GM10248 (cell line): ENCODE measurements at places on chromosomes 3 and 15.
A peak's percentile ranks its signal among the peaks of the same experiment; 100 is the strongest.

DNA sequence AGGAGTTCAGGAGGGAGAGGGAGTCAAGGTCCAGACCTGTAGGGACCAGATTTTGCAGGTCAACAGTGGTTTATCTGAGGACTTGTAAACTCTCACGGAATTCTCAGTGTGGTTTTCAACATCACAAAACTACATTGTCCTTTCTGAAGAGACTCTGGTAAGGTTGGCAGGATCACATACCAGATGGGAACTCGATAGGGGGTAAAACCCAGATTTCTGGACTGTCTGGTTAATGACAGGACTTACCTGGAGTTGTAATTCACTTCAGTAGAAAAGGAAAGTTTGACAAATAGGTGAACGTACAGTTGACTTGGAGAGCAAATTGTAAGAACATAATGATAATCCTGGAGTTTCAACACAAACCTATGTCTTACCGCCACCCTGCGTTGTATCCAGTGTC, 5.3 kb downstream of the ITPR1 start:
- no peak for DNase-seq

DNA sequence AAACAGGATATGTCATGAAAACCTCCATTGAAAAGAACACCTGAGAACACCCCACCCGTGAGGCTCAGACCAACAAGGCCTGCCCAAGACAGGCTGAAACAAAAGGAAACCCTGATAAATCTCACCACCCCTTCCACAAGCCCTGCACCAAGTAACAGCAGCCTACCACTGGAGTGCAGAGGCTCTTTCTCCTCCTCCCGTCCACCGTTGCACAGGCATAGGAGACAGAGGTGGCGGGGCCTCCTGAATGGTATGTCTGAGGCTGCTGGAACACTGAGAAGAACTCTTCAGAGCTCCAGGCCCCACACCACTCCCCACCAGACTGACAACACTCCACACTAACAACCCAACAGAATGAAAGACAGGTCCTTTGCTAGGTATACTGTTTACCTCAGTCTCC, 21.4 kb downstream of the CHDH start:
- no peak for DNase-seq

GRCh38 chr15:79981831-79982455, 10.9 kb upstream of the BCL2A1 start:
- DNase-seq: peak; percentile 51

- no peak for DNase-seq
Observed at GRCh38 chr15:74208496-74208895, 5.9 kb upstream of the STRA6 start.

DNA sequence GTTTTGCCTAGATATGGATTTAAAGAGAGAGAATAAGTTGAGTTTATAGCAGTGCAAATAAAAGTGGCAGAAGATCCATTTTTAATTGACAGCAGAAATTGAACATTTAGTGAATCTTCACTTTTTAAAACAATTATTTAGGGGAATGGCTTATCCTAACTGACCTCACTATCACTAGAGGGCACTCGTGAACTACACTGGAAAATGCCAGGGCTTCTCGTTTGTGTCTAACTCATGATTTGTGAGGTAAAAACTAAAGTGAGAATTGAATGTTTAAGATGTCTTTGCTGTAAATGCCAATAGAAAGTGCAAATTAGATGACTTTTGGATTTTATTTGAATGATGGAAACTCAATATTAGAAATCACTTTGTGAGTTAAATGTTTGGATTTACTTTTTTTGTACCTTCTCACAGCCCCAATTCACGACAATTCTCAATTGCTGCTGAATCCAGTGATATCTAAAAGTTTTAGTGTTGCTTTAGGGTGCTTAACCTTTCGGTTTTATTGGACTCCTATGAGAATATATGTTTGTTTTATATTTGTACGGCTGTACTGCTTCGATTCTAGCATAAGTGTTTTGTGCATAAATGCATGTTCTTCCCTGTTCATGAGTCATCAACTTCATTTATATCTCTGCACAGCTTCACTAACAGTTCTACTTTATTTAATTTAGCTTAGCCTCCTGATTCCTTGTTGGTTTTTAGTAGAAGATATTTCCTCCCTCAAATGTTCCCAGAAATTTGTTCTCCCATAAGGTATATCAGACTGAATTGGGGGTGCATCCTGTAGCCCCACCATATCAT, 462.1 kb downstream of the MFSD1 start:
- peak; percentile 19 for DNase-seq

- no peak for DNase-seq
Observed at GRCh38 chr15:68618908-68619698, 40.3 kb downstream of the CORO2B start.

DNA sequence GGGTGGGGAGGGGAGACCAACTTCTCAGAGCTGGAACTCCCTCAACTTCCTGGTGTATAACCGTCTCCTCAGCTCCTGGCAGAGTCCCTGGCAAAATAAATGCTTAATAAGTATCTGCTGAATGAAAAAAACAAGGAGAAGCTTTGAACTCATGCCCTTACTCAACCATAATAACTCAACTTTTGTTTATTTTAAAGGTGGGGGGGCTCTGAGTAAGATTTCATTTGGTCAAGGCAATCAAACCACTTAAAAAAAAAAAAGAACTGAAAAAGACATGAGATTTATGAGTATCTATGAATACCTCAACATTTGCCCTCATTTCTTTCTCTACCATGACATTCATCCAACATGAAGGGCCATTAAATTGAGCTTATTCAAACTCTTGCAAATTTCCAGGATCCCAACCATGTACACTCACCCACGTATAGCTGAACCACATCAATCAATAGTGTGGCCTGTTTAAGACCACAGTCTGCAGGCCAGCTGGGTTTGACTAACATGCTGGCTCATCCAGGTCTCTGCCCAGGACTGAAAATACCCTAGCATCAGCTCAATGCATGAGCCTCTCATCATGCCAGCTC, 157.9 kb downstream of the FOXP1 start:
- no peak for DNase-seq

DNA sequence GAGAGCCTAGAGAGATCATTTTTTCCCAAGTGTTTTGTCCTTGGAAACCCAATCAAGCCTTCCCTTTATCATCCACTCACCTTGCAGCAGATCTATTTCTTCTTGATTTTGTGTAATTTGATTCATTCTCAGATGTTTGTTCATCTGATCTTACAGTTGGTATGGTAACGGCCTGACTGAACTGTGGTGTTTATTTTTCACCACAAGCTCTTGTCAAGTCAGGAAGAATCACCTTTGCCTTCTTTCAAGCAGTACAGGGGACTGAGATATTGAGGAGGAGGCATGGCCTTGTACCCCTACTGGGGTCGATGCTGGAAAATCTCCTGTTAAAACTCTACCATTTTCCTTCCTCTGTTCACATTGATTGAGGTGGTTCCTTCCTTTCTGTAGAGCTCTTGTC, 361.4 kb upstream of the CFAP20DC start:
- DNase-seq: no peak

GRCh38 chr3:107969994-107970819, 120.6 kb downstream of the CD47 start:
- no peak for DNase-seq

- DNase-seq: no peak
Observed at GRCh38 chr3:123524981-123525380, 59.9 kb downstream of the HACD2 start.

GRCh38 chr3:12675115-12675810, 11.3 kb upstream of the RAF1 start:
- DNase-seq: no peak

- DNase-seq: no peak
Observed at GRCh38 chr3:52809662-52810377, 15.2 kb downstream of the ITIH3 start.

- peak; percentile 69 for DNase-seq
Observed at GRCh38 chr3:186849374-186849975, 7.0 kb downstream of the ADIPOQ start.

- no peak for DNase-seq
Observed at GRCh38 chr3:150317469-150317868, 90.6 kb upstream of the TSC22D2 start.

DNA sequence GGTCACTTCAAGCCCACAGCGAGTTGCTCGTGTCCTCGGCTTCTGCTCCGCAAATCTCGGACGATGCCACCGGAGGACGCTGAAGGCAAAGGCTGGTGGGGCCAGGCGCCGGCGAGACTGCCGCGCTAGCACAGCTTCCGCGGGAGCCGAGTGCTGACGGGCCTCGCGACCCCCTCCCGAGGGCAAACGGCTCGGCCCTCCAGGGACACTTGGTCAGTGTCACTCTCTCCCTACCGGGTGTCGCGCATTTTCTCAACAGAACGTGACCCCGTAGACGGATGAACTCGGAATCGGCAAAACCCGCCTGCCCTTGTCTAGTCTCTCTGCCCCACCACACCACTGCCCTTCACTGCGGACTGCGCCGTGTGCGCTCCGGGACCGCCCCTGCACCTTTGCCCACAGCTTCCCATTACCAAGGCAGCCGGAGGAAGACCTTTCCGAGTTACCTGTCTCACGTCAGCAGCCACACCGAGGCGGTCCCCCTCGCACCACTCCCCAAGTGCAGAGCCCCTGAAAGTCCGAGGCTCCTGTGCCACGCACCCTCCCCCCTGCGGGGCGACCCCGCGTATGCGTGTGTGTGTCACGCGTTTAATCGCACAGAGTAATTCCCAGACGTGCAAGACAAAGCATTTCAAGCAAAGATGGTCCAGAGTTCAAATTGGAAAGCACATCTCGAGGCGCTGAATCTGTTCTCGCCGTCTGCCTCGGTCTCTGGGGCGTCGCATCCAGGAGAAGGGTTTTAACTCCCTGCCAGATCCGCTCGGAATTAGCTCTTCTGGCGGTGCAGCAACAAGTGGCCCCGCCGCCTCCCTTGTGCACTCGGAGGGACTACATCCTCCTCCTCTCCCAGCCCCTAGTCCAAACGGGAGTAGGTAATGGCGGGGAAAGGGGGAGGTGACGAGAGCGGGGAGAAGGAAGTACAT, 245.0 kb upstream of the TOPAZ1 start:
- DNase-seq: peak; percentile 54

DNA sequence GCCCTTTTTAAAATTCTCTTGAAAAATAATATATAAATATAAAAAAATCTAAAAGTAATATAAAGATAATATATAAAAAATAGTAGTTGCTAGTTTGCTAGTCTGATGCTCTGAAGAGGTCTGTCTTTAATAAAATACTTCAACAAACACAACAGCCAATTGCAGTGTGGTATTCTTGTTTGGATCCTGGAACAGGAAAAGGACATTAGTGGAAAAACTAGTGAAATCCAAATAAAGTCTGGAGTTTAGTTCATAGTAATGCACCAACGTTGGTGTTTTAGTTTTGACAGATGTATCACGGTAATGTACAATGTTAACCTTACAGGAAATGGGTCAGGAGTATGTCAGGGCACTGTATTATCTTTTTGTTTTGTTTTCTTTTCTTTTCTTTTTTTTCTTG, 26.0 kb upstream of the CEMIP start:
- no peak for DNase-seq

DNA sequence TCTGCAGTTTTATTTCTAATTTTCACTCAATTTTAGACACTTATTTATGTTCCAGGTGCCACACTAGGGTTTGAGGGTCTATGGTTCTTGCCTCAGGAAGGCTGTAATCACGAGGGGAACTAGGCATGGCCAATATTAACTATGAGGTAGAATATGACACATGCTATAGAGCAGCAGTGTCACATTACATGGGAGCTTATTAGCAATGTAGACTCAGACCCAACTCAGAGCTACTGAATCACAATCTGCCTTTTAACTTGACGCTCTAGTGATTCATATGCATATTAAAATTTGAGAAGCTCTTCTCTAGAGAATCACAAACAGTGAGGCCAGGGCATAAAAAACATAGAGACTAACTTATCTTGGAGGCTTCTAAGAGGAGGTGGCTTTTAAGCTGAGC, 32.8 kb upstream of the MRPL3 start:
- DNase-seq: no peak
